ENCODE measurements at places on chromosomes 4 and X.
A peak's percentile ranks its signal among the peaks of the same experiment; 100 is the strongest.

DNA sequence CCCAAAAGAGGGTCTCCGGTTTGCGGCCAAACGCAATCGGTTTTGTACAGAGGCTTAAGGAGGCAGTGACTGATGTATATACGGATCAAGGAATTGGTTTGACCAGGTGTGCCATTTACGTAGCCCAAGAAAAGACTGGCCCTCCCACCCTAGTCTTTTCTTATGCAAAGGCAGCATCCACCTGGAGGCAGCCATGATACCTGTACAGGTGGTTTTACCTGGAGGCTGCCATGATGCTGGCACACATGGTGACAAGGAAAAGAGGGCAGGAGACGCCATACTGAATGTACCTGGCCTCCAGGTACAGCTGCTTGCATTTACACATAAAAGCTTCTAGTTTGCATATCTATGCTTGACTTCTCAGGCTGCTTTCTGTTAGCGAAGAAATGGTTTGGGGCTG lies 917.7 kb upstream of the INTU start:
- DNase-seq: no peak

GRCh38 chr4:24765376-24765988 lies 29.9 kb upstream of the SOD3 start:
- DNase-seq: no peak

DNA sequence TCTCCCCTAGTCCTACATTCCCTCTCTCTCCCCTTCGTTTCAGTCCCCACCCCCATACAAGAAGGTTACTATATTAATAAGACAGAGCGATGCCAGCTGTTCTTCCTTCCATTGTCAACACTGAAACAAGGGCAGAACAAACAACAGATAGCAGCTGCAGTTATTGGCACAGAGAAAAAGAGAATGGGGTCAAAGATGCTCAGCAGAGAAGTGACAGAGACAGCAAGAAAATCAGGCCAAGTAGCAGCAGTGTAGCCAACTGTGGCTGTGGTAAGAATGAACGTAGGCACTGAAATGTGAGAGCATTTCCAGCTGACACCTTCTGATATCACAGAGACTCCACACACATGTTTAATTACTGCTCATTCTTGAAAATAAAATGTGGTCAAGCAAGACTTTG lies 641.8 kb downstream of the FSTL5 start:
- DNase-seq: no peak

GRCh38 chrX:70445951-70446350 lies 1.3 kb downstream of the DLG3 start:
- no peak for DNase-seq

- DNase-seq: no peak
Measured at GRCh38 chr4:54707406-54707805, 49.6 kb downstream of the KIT start.

DNA sequence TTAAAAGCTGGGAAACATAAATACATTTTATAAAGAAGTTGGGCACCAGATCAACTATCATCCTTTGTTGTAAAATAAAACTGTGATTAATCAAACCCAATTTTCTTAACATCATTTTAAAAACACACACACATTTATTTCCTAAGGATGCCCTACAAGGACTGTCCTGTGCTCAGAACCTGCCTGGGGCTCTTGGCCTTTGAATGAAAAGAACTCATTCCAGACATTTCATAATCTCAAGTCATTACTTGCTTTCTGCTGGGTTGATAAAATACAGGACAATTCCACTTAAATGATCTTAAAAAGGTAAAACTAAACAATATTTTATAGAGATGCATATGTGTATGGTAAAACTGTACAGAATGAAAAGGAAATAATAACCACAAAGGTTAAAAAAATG lies 2.8 kb downstream of the SH3D19 start:
- no peak for DNase-seq

GRCh38 chr4:120926358-120927025 lies 4.0 kb upstream of the PRDM5 start:
- DNase-seq: no peak

GRCh38 chr4:25421816-25422525 lies 44.9 kb downstream of the ANAPC4 start:
- no peak for DNase-seq

DNA sequence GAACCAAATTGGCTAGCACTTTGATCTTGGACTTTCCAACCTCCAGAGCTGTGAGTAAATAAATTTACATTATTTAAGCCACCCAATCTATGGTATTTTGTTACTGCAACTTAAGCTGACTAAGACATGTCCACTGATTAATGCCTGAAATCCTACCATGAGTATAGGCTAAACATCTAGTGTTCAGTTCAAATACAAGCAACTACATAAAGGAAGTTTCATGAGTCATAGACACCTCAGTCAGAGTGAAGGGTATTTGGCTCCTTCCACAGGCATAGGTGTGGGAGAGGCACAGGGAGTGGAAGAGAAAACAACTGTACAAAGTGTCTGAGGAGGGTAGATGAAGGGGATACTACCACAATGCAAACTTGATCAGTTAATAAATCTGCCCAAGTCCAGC lies 35.5 kb upstream of the PCDH19 start:
- no peak for DNase-seq

DNA sequence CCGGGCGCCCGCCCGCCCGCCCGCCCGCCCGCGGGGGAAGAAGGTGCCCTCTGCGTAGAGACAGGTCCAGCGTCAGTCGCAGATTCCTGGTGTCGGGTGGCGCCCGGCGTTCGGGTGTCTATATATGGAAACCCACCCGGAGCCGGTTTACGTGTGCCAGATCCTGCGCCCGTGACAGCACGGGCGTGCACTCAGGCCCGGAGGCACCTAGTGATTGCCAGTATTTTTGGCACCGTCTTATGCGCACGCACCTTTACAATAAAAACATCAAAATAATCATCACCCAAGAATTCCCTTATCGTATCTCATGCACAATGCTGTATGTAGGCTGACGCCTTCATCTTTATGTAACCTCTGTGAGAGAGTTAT lies 519 bp downstream of the SLC25A4 start:
- DNase-seq: no peak

GRCh38 chr4:27068151-27068867 lies 207.7 kb downstream of the STIM2 start:
- DNase-seq: no peak

- no peak for DNase-seq
Measured at GRCh38 chr4:39574946-39575345, 47.7 kb upstream of the UGDH start.

- DNase-seq: no peak
Measured at GRCh38 chrX:123814343-123814742, 45.5 kb upstream of the XIAP start.

- no peak for DNase-seq
Measured at GRCh38 chr4:182862921-182863320, 54.3 kb downstream of the DCTD start.

GRCh38 chr4:1409079-1409478 lies 2.8 kb upstream of the NKX1-1 start:
- no peak for DNase-seq

- DNase-seq: no peak
Measured at GRCh38 chr4:97468272-97468671, 675.0 kb downstream of the STPG2 start.

- DNase-seq: peak; percentile 35
Measured at GRCh38 chrX:21993265-21993664, 38.9 kb upstream of the PHEX start.

DNA sequence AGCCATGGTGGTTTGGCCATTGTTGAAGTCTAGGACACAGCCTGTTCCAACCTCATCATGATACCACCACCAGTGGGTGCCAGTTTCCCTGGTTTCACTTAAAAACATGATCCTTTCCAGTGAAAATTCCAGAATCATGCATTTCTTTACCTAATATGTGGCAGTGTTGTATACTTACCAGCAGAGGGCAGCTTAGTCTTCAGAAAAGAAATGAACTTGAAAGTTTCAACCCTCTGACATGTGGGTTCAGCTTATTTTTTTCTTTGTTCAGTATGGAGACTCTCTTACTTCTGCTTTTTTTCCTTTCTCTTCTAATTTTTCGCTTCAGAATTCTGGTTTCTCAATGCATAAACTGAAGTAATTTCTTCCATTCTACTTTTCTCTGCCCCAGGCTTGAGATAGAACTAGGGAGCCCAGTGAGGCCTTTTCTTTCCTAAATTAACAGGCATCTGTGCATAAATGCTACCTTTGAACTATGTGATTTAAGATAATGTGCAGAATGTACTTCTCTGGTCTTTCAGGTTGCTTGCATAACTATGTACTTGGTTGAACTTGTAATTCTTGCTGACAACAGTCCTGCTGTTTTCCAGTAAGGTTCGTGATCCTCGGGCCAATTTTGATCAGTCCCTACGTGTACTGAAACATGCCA lies 10.7 kb downstream of the LIAS start:
- DNase-seq: no peak

DNA sequence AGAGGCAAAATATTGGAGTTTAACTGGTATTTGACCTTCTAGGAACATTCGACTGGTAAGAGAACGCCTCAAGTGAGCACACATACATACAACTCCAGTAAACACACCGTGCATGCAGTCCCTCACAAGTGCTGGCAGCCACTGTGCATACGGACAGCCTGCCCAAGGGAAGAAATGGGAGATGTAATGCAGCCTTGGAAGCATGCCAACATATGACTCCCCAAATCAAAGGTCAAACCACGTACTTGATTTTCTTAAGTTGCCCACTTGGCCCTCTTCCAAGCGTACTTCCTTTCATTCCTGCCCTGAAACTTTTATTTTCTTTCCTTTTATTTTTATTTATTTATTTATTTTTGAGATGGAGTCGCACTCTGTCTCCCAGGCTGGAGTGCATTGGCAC lies 206.6 kb downstream of the SPRY1 start:
- no peak for DNase-seq

- DNase-seq: no peak
Measured at GRCh38 chrX:73930300-73930699, 367.3 kb downstream of the CHIC1 start.

DNA sequence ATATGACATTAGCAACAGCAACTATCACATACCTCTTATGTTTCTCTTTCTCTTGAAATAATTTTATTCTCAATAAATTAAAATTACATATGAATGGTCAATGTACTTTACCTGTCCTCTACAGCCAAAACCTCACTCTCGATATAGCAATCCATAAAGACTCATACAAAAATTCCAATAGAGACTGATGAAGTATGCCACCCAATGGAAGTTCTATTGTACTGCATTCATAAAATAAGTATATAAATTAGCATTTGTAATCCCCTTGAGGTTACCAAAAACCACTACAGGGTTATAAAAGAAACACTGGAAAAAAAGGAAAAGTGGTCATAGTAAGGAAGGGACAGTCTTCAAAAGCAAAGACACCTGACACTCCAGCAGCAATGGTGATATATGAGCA lies 32.8 kb downstream of the CLDN2 start:
- DNase-seq: no peak

- DNase-seq: no peak
Measured at GRCh38 chr4:48653217-48654014, 126.7 kb downstream of the FRYL start.

- no peak for DNase-seq
Measured at GRCh38 chr4:65302145-65302544, 368.1 kb downstream of the EPHA5 start.

GRCh38 chrX:2283111-2283859 lies 217.5 kb downstream of the DHRSX start:
- DNase-seq: no peak

- no peak for DNase-seq
Measured at GRCh38 chrX:20756585-20756984, 489.9 kb upstream of the RPS6KA3 start.

- DNase-seq: no peak
Measured at GRCh38 chr4:161604516-161605300, 559.1 kb downstream of the FSTL5 start.

GRCh38 chr4:173446416-173446815 lies 47.5 kb upstream of the SCRG1 start:
- no peak for DNase-seq

DNA sequence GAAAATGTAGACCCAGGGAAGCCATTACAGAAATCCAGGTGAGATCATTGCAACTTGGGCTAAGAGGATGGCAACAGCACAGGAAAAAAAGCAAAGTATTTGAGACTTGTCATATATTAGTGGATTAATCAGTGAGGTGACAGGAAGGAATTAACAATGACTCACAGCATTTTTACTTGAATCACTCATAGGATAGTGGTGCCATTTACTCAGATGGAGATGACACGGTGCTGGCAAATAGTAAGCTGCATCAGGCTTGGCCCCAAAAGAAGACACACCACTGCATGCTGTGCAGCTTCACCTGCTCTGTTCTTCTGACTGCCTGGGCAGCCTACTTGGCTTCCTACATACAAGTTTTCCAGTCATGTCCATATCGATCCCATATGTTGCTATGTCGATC lies 144.8 kb downstream of the FRYL start:
- DNase-seq: no peak

DNA sequence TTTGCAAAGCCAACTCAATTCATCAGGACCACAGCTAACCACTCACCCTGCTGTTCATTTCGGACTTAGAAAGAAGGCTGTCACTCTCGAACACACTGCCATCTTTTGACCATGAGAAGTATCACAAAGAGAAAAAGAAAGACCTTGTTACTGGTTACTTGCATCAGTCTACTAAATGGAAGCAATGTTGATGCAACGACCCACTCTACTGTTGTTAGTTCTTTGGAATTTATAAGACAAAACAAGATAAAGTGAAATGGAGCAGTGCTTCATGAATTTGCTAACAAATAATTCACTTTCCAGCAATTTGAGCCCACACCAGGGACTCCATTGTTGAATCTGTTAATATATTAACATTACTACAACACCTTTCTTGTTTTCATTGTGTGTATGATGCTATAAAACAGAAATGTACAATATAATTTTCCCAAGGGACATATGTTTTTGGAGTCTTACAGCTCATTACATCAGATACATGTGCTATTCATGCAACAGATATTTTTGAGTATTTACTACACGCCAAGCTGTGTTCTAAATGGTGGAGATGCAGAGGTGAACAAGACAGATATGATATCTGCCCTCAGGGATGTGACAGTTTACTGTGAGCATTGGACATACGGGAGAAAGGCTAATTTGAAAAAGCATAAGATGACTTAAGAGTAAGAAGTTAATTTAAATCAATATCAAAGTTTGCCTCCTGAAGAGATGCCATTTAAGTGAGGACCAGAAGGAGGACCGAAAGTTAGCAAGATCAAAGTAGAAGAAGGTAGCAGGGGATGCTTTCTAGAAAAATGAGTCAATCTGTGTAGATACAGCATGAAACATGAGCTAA lies 87.2 kb downstream of the AREG start:
- peak; percentile 8 for DNase-seq

- DNase-seq: no peak
Measured at GRCh38 chr4:158090323-158090722, 82.5 kb downstream of the GASK1B start.

DNA sequence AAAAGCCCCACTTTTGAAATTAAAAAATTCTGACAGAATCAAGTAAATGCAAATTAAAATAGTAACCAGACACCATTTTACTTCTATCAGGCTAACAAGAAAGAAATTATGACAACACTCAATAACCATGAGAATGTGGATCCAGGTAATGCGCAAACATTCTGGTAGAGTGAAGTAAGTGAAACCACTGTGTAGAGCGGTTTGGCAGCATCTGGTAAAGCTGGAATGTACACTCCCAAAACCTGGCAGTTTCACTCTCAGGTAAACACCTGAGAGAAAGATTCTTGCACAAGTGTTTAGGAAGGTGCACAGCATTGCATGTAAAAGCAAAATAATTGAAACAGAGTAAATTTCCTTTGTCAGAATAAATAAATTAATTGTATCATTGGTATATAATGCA lies 81.8 kb downstream of the TRIML1 start:
- no peak for DNase-seq

GRCh38 chr4:88672987-88673386 lies 24.6 kb downstream of the NAP1L5 start:
- DNase-seq: no peak

Data from memory B cell (primary cell).